ENCODE measurements at places on chromosomes 3 and 15.

- DNase-seq: no peak
Observed at GRCh38 chr15:34815836-34816235, 20.5 kb upstream of the ACTC1 start.

GRCh38 chr3:52315977-52316764, at the start of gene DNAH1:
DNAH1 (plus strand) TSS chr3:52316319; CDS start chr3:52322443, 6,124 bp downstream.
- peak; percentile 97 for DNase-seq

DNA sequence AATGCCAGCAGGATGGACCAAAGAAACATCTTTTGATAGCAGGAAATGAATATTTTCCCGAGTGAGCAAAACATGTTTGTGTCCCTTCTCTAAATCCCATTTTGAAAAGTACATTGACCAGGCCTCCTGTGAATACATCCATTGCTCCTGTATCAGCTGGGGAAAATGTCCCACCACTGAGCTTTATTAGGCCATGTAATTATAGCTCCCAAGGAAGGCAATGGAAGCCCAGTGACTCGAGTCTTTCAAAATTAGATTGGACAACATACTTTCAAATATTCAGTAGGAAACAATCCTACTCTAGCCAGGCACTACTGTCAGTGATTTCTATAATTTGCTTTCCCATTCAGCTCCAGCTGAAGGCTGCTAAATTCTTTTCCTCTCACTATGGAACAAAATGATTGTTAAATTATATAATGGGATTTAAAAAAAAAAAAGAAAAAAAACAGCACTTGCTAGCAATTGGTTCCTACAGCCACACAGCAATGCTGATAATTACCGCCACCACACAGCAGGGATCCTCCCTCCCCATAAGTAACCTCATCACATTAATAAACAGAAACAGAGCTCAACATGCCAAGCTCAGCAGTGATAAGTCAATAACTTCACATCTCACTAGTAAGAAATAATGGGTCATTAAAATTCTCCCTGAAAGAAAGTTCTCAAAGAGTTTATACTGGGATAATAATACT, 172.4 kb upstream of the SLC2A2 start:
- peak; percentile 33 for DNase-seq

DNA sequence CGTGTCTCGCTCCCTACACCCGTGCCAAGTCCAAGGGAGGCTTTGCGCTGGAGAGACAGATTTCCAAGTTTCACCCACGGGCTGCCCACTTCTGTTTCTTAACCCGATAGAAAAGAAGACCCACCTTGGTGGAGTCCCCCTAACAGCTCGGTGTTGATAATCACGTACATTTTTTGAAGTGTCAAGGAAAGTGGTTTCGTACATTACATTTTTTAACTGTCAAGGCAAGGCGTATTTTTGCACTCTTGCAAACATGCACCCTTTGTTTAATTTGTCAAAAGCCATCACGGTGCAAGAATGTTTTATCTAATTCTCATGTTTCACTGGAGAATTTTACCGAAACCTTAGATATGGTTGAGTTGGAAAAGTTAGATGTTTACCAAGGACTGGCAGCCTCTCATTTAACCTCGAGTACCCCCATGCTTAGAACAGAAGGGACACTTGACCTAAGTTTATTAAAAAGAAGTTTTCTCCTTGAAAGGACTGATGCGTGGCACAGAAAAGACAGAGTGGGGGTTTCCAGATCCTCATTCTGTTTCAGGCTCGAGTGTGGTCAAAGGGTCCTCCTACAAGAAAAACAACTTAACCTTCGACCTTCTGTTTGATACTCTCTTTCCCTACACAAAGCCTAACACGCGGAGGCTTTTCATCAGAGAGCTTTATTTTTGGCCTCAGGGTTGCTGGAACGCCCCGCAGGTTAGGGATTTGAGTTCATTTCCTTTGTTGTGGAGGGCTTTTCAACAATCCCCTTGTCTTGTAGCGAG, 882 bp downstream of the GXYLT2 start:
- DNase-seq: peak; percentile 82

DNA sequence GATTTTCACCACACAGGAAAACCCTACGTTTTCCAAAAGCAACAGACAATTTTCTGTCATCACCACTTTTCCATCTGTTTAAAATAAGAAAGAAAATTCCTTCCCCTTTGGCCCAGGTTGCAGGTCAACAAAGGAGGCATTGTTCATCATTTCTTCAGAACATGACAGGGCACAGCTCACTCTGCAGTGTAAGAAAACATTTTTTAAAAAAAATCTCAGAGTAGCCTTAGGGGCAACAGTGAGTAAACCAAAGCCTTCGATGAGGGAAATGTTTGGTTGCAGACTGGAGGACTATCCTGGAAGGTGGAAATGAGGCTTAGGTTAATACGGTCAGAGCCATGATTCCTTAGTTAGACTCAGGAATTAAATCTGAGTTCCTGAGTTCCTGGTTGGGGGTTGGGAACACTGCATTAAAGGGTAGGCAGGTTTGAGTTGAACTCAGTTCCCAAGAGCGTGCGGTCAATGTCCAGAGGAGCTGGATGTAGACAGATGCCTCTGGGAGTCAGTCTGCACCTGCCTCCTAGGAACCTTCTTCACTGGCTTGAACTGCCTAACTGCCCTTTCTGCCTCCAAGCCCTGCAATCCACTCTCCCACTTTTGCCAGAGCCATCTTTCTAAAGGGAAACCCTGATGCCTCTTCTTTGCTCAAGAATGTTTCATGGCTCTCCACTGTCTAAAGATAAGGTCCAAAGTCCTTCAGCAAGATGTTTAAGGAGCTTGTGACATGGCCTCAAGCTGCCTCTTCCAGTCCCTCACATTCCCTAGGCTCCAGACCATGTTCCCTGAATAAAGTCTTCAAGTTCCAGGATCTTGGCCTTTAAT, 3.3 kb upstream of the HES1 start:
- DNase-seq: no peak

DNA sequence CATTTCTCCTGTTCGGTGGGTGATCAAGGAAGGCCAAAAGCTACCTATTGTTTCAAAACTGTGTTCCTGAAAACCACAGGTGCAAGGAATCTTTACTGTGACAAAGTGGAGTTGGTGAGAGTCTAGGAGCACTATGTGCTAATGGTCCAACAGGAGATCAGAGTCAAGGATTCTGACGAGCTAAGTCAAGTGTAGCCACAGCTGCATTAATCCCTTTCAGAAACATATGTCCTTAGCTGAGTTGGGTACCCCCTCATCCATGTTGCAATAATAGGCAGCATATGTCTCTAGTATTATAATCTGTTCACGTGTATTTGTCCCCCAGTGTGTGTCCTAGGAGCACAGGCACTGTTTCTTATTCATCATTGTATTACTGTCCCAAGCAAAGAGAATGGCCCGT, 1.7 kb downstream of the VPS39 start:
- DNase-seq: no peak

- no peak for DNase-seq
Observed at GRCh38 chr3:128506754-128507153, 13.8 kb upstream of the GATA2 start.

- no peak for DNase-seq
Observed at GRCh38 chr15:52382647-52383046, 87.0 kb upstream of the MYO5C start.

- DNase-seq: no peak
Observed at GRCh38 chr3:23697416-23697815, 108.3 kb upstream of the UBE2E1 start.

DNA sequence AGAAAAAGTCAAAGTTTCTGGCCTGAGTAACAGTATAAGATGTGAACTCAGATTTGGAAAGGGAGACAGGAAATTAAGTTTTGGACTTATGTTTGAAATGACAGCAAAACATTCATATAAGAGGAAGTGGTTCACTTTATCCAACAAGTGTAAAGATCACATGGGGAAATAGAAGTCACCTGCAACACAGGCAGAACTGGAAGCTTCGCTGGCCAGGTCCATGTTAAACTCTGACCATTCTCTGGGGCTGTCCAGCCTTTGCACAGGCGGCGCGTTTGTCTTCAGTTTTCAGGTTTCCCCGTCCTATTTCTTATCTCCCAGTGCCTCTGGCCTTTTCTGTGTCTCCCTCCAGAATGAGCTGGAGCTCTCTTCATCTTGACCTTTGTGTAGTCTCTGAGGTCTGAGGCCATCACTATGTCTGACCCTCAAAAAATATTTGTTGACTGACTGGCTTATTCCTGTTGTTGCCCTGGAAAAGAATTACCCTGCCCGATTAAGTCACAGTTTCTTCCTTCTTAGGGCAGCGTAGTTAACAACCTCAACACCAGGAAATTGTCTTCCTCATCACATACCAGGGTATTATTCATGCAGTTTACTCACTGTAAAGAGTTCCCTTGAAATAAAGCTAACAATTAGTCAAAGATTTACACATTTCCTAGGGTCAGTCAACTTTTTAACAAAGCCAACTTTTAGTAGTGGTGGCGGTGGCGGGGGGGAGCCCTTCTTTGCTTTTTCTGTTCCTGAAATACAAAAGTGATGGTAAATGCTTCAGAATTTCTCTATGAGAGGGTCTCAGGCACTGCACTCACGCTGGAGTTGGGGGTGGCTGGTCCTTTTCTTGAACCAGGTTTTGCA, 959 bp upstream of the RASA2 start:
- DNase-seq: peak; percentile 15

DNA sequence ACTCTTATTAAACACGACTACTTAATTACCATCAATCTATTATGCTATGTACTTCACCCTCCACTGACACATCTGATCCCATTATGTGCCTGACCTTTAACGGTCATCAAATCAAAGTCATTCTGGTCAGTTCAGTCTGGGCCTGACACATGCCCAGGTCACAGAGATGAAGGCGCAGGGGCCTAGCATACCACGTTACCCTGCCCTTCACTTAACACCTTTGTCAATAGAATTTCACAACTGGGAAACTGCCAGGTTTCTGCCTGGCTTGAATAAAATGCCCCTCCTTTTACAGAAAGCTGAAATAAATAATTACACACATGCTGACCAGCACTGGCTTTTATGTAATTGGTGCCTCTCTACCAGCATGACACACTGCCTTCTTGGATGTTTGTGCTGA, 39.5 kb downstream of the MECOM start:
- no peak for DNase-seq

GRCh38 chr15:29681166-29681845, 141.0 kb downstream of the TJP1 start:
- no peak for DNase-seq

DNA sequence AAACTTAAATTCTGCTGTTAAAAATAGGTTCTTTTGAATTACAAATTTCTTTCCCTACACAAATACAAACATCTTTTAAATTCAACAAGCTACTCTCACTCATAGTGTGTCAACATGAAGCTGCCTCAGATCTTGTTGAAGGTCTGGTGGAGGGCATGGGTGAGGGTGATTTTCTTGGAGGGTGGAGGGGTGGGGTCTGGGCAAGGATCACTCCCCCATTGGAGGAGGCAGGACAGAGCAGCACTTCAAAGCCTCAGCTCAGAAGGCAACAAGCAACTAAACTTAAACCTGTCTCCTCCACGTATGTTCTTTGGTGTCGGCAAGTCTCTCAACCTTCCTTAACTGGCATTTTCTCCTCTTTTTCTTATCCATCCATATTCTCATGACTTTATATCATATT, 730.9 kb downstream of the NR2F2 start:
- DNase-seq: no peak

- no peak for DNase-seq
Observed at GRCh38 chr15:74035121-74036017, 40.9 kb downstream of the PML start.

DNA sequence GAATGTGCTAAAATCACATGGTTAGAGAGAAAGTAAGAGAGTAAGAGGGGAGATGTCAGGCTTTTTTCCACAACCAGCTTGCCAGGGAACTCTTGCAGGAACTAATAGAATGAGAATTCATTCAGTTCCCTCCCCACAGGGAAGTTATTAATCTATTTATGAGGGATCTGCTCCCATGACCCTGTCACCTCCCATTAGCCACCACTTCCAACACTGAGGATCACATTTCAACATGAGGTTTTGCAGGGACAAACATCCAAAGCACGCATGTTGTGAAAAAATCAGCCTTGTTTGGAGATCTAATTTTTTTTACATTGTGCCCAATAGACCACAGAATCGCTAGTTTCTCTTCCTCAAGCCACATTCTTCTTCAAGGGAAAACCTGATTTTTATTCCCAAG, 904.0 kb downstream of the TBL1XR1 start:
- DNase-seq: no peak

DNA sequence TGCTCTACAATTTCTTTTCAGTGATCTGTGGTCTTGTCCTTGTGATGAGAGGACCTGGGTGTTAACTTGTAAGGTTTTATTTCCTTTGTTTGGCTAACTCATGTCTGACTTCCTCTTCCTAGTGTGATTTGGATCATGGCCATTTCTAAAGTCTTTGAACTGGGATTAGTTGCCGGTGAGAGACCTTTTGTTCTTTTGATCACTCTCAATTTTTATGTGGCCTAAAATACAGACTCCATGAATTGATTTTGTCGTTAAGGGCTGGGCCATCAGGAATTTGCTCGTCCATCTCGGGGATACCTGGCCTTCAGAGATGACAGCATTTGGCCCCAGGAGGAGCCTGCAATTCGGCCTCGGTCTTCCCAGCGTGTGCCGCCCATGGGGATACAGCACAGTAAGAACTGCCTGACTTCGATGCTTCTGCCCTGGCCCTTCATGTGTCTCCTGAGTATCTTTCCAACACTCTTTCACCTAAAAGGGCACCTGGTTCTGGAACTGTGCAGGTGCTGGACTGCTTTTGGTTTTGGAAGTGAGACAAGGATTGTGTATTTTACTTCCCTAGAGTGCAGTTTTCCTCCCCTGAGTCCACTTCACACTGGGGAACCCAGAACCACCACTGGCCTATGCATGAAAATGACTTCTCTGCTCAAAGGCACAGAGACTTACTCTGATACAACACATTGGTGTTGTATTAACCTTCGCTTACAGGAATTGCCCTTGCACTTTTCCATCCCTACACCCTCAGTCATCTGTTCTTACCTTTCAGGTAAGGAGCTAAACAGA, 13.1 kb upstream of the LRRC2 start:
- DNase-seq: no peak

- DNase-seq: no peak
Observed at GRCh38 chr3:111723293-111724215, 128.4 kb upstream of the ZBED2 start.

- DNase-seq: no peak
Observed at GRCh38 chr15:27352136-27352535, 381.2 kb downstream of the GABRG3 start.

- DNase-seq: no peak
Observed at GRCh38 chr15:95202569-95203349, 971.4 kb downstream of the MCTP2 start.

DNA sequence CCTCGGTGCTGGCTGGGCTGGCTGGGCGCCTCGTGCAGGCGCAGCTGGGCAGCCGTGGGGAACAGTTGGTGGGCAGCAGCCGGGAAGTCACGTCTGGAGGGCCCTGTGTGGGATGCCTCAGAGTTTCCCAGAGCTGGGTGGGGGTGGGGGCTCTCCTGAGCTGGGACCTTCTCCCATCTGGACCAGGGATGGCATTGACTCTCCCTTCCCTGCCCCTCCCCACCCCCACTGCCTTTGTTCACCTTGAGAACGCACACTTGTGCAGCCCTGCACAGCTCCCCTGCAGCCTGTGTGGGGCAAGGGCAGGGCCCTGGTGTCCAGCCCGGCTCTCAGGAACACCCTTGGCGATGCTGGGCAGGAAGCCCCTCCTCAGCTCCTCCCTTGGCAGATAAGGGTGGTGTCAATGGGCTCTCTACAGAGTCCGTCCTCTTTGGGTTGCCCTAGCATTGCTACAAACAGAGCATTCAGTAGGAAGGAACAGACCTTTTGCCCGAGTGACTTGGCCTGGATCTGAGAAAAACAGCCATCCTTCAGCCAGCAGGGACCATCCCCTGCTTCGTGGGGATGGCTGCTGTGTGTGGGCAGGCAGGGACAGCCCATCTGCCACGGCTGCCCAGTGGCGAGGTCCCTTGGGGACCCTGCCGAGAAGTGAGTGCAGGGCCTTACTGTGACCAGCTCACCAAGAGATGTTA, 25.5 kb upstream of the KLF13 start:
- no peak for DNase-seq

- DNase-seq: no peak
Observed at GRCh38 chr3:72246685-72247084, 461.7 kb upstream of the PROK2 start.
